Adrenal gland (tissue), 19 donors: ENCODE measurements at places on chromosomes 11 and 22. TPM values are rescaled to one million over a fixed set of nuclear protein-coding genes. Genes with fewer than 3 reads are reported as not detected.

GRCh38 chr11:69536406-69536805 lies 54.9 kb downstream of the LINC01488 start:
- no peak for DNase-seq

GRCh38 chr11:34970480-34970879 lies 54.1 kb downstream of the PDHX start:
- no peak for DNase-seq

DNA sequence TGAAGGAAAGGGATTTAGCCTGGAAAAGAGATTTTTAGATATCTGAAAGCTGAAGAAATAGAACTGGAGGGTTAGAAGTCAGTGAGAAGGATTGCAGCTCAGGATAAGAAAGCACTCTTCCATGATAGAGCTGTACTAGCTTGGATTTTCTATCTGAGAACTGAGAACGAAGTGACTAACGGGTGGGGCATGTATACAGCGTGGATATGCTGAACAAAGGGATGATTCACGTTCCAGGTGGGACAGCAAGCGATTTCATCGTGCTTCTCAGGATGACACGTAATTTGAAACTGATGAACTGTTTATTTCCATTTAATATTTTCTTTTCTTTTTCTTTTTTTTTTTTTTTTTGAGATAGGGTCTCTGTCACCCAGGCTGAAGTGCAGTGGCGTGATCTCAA lies 53.0 kb downstream of the GRAMD1B start:
- no peak for DNase-seq

DNA sequence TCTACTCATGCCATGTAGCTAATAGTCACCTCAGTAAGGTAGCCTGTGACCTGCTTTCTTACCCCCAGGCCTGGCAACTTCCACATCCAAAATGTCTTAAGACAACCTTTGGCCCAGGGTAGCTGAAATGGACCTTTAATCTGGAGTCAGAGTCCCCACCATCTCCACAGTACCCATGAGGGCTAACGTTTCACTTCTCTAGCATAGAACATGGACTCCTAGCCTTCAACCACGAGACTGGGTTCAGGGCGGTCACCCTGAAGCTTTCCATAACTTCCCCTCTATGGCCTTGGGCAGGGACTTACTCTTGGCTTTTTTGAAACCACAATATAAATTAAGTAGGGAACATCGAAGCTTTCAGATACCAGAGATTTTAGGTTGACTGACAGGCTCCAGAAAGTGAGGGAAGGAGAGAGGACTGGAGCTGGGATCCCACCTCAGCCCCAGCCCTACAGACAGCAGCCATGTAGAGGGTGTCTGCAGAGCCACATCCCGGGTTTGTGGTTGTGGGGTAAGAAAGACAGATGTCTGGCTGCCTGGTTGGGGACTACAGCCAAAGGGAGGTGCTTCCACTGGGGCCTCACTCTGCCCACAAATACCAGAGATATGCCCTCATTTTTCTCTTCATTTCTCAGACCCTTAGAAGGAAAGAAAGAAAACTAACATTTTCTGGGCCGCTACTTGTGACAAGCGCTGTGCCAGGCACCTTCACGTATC lies 2.6 kb downstream of the TBC1D10A start:
- DNase-seq = no peak

DNA sequence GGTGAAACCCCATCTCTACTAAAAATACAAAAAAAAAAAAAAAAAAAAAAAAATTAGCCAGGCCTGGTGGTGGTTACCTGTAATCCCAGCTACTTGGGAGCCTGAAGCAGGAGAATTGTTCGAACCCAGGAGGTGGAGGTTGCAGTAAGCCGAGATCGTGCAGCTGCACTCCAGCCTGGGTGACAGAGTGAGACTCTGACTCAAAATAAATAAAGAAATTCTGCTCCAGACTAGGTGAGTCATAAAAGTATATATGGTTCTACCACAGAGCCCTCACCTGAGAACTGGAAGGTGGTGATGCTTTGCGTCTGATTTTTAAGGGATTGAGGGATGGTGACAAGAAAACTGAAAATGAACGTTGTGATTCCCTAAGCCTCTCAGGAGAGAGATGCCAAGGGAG lies 58.4 kb downstream of the NTM start:
- no peak for DNase-seq

- no peak for DNase-seq
Measured at GRCh38 chr22:23859201-23859600, 1.5 kb downstream of the SLC2A11 start.

GRCh38 chr11:96229354-96229977 lies 113.5 kb downstream of the MAML2 start:
- DNase-seq = no peak

DNA sequence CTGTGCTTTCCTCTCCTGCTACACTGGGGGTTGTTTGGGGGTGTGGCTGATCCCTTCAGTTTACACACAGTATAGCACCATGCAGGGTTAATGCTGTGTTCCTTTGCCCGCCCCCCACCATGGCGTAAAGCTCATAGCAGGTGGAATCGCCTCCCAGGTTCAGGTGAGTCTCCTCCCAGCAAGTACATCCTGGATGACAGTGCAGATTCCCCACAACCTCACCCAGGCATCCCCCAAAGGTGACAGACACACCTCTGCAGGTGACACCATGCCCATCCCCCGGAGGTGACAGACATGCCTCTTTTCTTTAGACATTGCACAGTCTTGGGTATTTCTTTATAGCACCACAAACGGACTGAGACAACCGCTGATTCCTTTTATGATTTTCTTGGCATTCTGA lies 343.7 kb downstream of the BRD1 start:
- DNase-seq = no peak

DNA sequence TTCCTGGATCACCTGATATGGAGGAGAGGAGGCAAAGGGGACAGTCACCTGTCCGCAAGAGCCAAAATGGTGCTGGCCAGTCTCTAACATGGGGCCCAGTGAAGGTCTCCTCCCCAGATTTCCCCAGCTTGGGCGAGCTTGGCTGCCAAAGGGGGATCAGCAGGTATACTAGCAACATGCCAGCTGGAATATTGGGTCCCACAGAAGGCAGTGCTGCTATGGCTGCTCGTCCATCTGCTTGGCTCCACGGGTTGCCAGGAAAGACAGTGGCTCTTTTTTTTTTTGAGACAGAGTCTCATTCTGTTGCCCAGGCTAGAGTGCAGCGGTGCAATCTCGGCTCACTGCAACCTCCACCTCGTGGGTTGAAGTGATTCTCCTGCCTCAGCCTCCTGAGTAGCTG lies 12.7 kb upstream of the KAT5 start:
- DNase-seq = no peak

DNA sequence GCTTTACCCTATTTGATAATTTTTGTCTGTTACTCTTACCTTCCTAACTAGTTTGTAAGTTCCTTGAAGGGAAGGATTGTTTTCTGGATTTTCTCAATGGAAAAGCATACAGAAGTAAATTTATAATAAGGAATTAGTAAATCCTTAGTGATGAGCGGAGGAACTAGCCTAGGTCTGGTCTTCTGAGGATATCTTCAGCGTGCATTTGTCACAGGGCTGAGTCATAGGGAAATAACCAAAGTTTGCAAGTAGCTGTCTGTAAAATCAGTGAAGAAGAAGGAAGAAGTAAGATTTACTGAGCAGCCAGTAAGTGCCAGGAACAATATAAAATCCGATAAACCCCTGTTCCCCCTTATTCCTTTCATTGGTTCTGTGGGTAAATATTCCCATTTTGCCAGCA lies 162.7 kb upstream of the SORL1-AS1 start:
- no peak for DNase-seq

The TMEM45B gene
- total RNA-seq = 0.34 TPM

The UBQLN3 gene
- total RNA-seq = 0.67 TPM

The MMP12 gene
- not detected for total RNA-seq

The FAM111B gene
- total RNA-seq = 0.26 TPM

The CDC42EP1 gene
- total RNA-seq = 96.9 TPM

The IL17REL gene
- total RNA-seq = not detected

The NLRP14 gene
- not detected for total RNA-seq
